ENCODE measurements at places on chromosomes 5 and 9.

- DNase-seq, result peak; percentile 52
Observed at GRCh38 chr5:160390787-160391696, 8.8 kb downstream of the FAM200C start.

DNA sequence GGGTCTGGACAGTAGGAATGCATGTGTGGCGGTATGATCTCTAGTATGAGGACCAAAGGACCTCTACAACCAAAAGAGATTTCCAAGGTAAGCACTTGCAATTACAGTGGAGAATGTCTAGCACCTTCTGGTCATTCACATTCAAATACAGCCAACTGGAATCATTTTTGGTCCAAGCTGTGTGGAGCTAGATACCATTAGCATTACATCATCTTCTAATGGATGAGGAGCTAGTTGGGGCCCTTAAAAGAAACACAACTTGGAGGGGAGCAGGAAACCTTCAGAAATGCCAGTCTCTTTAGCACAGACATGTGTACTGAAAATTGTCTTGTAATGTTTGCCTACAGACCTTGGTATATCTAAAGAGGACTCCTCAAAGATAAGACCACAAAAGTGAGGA is 244.7 kb downstream of the BNC2 start:
- no peak for DNase-seq

- DNase-seq, result no peak
Observed at GRCh38 chr5:180402716-180403115, 49.6 kb upstream of the GFPT2 start.

GRCh38 chr5:72518001-72518683 is 10.9 kb upstream of the ZNF366 start:
- DNase-seq, result no peak

DNA sequence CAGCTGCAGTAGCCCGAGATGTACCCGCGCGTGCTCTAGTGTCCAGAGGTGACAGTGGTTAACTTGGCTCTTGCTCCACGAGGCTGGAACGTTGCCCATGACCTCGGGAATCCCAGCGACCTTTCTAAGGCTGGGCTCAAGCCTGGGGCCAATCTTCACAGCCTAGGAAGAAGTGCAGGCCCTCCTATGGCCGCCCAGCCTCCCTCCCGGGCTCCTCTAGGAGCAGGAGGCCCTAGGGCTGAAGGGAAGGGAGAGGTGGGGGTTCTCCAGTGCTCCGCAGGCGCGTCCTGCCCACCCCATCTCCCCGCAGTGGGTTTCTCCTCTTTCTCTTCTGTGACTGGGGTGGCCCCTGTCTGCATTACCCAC is 13.3 kb downstream of the NR2F1 start:
- no peak for DNase-seq

DNA sequence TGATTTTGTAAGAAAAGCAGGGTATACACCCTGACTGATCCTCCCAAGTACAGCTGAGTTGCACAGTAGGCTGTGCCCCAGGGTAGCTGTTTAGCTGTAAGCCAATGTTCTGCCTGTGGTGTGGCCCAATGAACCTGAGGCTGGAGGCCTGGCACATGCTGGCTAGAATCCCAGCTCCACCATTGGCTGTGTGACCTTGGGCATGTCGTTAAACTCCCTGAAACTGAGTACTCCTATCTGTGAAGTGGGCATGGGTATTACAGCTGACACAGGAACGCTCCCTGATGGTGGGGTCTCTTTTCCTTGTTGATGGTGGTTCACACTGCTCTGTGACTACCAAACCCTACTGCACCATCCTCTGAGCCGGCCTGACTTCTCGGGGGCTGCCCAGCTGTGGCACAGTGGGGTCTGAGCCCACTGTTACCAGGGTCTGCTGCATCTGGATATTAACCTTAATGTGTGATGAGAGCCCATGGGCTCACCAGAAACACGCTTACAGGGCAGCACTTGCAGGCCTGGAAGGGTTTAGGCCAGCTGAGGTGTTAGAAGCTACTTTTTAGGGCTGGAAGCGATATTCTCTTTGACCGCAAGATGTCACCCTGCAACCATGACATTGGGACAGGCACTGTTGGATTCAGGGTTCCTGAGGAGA is 7.0 kb upstream of the GADD45G start:
- DNase-seq, result peak; percentile 78

GRCh38 chr9:29332789-29333188 is 1759.5 kb upstream of the C9orf72 start:
- DNase-seq, result peak; percentile 62

- DNase-seq, result no peak
Observed at GRCh38 chr5:5315068-5315980, 107.2 kb upstream of the ICE1 start.

- no peak for DNase-seq
Observed at GRCh38 chr5:168073311-168073710, 218.1 kb upstream of the WWC1 start.

- DNase-seq, result peak; percentile 39
Observed at GRCh38 chr5:27474047-27474309, 435.6 kb upstream of the CDH9 start.

DNA sequence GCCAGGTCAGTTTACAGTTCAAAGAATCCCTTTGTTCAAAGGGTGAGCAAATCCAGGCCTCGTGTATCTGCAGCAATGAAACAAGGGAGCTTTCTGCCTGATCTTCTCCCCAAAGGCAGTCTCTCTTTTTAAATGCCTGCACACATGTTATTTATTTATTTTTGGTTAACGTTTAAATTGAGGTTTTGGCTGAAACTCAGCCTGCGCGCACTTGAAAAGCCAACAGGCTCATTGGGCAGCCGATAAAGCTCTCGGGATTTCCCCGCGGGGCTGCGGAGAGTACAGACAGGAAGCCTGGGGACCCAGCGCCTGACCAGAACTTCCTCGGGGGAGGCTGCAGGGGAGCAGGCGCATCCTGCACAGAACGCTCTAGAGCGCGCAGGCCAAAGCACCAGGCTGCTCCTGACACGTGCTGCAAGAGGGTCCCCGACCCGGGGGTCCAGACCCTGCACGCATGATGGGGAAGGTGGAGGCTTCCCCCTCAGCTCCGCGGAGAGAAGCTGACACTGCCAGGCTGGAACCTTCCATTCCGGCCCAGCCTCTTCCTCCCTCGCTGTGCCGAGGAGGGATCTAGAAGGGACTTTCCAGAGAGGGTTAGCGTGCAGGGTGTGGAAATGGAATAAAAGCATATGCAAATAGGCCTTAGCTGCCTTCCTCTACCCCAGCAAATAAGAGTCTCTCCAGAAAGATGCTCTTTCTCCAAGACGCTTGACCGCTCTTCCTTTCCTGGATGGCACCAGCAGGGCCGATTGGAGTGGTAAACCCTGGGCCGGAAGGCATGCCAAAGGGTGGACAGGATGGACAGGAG is 46.1 kb downstream of the PTTG1 start:
- DNase-seq, result peak; percentile 97
